Cortex of kidney (tissue), 1 donor: ENCODE measurements at places on chromosomes 7 and 10.

GRCh38 chr7:5550831-5551230, 127.2 kb upstream of the TNRC18 start:
- no peak for DNase-seq

GRCh38 chr10:73998929-73999691, 1.2 kb downstream of the VCL start:
- peak; percentile 7 for DNase-seq

- DNase-seq, result no peak
Observed at GRCh38 chr10:1368842-1369171, 312.6 kb downstream of the WDR37 start.

- DNase-seq, result no peak
Observed at GRCh38 chr10:18504161-18504560, 147.2 kb downstream of the NSUN6 start.

DNA sequence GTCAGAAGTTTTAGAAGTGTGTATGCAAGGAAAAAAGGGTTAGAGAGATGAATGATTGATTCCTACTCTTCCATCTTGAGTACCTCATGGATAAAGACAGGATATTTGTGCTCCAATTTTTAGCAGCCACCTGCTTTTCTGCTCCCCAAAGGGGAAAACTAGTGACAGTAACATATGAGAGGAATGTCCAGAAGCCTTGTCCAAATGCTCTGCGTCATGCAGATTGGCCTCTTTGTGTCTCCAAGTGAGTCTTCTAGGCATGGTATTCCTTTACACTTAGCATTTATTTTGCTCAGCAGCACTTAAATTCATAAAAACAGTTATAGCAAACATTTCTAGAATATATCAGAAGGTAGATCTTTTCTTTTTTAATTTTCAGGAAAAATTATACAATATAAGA, 306.8 kb downstream of the CNTNAP2 start:
- DNase-seq, result no peak

DNA sequence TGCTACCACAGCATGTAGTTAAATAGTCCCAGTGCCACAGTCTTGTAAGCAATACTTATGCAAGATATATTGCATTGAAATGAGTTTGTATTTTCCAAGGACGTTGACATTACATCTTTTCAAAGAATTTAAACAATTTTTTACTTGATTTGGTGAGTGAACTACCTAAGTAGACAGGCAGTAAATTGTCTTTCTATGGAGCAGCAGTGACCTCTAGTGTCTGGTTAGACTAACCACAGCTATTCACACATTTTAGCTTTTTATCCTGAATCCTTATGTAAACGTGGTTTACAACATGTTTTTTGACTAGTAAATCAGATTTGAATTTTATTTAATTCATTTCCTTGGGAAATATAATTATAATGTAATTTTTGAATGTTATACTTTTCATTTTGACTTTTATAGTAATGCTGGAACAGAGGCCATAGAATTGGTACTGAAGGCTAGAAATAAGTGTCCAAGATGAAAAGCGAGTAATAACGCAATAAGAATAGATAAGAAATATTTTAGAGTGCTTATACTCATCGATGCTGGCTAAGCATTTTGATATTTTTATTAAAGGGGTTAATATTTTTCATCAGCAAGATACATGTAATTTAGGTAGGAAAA, 5.6 kb downstream of the LRRTM3 start:
- no peak for DNase-seq
